ENCODE measurements at places on chromosomes 7 and 10. TPM values are rescaled to one million over a fixed set of nuclear protein-coding genes. Genes with fewer than 3 reads are reported as not detected.

KCP gene
- 0.95 TPM for total RNA-seq

HEPACAM2 gene
- not detected for total RNA-seq

VAX1 gene
- total RNA-seq: not detected

ZNF117 gene
- 5.2 TPM for total RNA-seq

MYO3A gene
- total RNA-seq: not detected

GPR26 gene
- total RNA-seq: not detected

RPS24 gene
- 887 TPM for total RNA-seq

NPY gene
- total RNA-seq: not detected

DNA sequence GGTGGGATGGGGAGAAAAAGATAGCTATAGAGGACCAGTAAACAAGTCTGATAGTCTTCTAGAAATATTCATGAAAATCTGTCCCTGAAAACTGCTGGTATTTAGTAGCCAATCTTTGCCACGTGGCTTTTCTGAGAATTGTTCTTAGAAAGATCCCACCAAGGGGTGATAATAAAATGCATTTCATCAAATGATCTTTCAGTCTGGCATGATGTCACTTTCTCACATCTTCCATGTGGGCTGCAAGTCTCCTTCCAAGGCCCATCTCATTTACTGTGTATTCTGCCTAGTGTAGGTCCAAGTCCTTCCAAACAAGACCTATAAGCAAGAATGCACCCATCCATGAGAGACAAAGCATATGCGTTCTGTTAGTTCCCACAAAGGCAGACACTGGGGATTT, 226.0 kb downstream of the CHCHD3 start:
- DNase-seq: no peak

DNA sequence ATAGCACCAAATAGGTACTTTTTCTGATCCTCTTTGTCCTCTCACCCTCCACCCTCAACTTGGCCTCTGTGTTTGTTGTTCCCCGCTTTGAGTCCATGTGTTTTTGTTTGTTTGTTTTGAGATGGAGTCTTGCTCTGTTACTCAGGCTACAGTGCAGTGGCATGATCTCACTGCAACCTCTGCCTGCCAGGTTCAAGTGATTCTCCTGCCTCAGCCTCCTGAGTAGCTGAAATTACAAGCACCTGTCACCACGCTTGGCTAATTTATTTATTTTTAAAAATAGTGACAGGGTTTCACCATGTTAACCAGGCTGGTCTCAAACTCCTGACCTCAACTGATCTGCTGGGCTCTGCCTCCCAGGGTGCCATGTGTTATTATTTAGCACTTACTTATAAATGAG, 5.3 kb downstream of the ZNF273 start:
- DNase-seq: no peak

DNA sequence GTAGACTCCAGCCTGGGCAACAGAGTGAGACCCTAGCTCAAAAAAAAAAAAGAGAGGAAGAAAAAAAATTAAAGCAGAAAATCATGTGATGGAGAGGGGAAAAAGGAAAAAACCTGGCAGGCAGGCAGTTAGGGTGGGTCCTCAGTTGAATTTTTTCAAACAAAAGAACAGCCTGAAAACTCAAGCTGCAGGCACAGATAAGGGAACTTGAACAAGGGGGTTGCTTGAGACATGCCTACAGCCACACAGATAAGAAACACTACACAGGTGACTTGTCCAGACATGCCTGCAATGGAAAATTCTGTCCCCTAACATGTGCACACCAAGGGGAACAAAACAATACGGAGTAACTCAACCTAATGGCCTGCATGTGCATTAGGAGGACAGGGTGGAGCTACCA, 19.2 kb downstream of the VIM start:
- DNase-seq: no peak

GRCh38 chr7:26157520-26158105, 5.6 kb downstream of the NFE2L3 start:
- no peak for DNase-seq

- DNase-seq: no peak
Observed at GRCh38 chr7:138871065-138871813, 73.2 kb upstream of the ATP6V0A4 start.

GRCh38 chr10:24279166-24279565, 70.2 kb downstream of the KIAA1217 start:
- no peak for DNase-seq

DNA sequence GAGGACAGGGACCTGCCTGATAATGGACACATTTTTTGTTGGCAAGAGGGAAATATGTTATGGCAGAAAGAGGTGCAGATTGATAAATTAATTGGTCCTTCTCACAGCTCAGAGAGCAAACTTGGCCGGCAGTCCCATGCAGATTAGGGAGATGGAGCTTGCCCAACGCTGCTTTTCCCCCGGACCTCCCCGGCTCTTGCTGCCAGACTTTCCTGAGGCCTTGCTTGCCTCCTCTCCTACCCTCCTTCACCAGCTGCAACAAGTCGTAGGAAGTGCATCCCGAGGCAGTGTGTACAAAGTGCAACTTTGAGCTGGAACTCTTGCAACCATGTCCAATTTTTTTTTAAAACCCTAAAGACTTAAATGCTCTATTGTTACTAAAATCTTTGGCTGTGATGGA, 215.5 kb downstream of the LRMDA start:
- DNase-seq: no peak

GRCh38 chr10:49644035-49644646, 30.3 kb downstream of the CHAT start:
- DNase-seq: no peak

- DNase-seq: no peak
Observed at GRCh38 chr7:108515013-108515412, 10.9 kb downstream of the PNPLA8 start.

DNA sequence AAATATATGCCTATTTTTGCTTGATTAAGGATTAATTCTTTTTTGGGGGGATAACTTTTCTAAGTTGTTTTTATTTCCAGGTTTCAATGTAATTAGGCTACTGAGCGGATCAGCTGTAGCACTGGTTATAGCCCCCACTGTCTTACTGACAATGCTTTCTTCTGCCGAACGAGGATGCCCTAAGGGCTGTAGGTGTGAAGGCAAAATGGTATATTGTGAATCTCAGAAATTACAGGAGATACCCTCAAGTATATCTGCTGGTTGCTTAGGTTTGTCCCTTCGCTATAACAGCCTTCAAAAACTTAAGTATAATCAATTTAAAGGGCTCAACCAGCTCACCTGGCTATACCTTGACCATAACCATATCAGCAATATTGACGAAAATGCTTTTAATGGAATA, 1.0 kb downstream of the LRRTM3 start:
- DNase-seq: no peak

DNA sequence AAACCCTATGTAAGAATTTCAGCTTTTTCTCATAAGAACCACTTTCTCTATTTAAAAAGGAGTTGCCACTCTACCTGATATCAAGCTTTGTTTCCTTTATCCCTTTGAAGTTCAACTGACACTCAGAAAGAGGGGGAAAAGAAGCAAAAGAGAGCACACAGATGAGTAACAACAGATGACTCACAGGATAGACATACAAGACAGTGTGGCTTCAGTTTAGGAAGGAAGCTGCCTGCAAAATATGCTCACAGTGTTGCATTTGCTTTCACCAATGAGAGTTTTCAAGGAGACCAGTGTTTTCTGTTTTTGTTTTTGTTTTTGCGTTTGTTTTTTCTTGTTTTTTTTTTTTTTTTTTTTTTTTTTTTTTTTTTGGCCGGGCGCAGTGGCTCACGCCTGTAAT, 1181.6 kb downstream of the DNAJB9 start:
- no peak for DNase-seq

- no peak for DNase-seq
Observed at GRCh38 chr10:92395271-92395670, 104.3 kb downstream of the MARCHF5 start.

DNA sequence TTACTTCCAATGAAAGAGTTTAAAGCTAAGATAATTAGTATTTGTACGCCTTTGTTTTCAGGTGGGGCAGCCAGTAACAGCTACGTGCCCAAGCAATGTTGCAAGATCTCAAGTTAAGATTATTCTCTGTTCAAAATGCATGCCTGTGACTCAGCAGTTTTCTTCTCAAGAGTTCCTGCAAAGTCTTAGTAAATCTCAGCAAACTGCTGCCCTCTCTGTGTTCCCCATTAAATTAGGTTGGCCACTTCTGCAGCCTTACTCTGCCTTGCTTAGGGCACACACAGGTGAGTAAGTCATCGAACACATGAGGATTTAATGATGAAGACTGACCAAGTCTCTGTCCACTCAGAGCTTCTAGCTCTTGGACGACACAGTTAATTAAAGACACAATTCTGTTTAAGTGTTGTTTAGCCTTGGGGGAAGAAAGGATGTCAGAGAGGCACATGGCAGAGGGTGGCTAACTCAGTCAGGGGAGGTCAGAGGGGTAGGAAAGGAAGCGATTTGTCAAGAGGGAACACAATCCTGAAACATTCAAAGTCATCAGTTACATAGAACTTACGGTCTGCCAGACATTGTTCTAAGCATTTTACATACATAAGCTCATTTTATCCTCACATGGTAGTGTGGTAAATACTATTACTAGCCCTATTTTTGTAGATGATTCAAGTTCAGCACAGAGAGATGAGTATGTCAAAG, 20.2 kb upstream of the SLC35G1 start:
- no peak for DNase-seq

GRCh38 chr7:131431756-131432155, 104.1 kb downstream of the MKLN1 start:
- DNase-seq: no peak

GRCh38 chr10:90319188-90319914, 538.5 kb downstream of the HTR7 start:
- no peak for DNase-seq

DNA sequence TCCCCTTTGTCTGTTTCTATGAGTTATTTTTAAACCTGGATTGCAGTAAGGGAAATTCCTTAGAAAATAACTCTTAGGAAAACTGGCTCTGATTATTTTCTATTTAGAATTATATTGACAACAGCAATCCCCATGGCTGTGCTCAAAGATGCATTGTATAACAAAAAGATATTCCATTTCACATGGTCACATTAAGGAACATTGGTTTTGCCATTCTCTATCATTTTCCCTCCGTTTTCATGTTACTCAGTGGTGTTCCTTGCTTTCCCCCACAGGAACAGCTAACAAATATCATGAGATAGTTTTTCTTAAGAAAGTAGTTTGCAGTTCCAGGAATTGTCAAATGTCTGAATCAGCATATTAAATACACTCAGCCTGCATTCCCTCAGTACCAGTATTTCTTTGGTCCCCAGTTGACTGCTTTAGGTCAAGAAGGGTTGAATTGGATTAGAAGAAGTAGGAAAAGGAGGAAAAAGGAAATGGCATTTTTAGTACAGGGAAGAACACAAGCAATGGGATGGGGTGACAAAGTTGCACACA, 436.7 kb downstream of the TNS3 start:
- DNase-seq: no peak

DNA sequence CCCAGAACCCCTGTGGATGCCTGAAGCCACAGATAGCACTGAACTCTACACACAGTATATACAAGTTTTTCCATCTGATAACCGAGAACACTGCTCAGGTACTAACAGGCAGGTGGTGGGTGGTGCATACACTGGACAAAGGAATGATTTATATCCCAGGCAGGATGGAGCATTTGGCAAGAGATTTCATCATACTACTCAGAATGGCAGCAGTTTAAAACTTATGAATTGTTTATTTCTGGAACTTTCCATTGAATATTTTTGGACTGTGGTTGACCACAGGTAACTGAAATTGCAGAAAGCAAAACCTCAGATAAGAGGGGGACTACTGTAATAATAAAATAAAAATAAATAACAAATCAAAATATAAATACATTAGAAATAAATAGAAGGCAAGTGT, 10.9 kb upstream of the KCNMA1 start:
- no peak for DNase-seq

- DNase-seq: no peak
Observed at GRCh38 chr10:9786576-9786975, 1231.1 kb upstream of the CELF2 start.

- peak; percentile 83 for DNase-seq
Observed at GRCh38 chr7:107725138-107725740, 18.7 kb upstream of the CBLL1 start.

DNA sequence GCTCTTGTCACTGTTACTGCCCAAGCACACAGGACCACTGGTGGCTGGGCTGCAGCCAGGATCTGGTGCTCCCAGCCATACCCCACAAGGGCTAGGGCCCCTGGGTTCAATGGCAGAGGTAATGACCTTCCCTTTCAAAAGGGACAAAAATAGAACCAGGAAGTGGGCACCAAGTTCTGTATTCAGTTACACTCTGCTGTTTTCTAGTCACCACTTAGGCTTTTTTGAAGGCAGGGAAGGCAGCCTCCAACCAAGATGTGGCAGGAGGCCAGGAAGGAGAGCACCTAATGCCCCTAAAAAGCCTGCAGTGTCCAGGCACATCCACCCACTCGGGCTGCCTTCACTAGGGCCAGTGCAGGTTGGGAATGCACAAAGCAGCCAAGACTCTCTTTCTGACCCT, 47.8 kb downstream of the NOD1 start:
- DNase-seq: no peak

DNA sequence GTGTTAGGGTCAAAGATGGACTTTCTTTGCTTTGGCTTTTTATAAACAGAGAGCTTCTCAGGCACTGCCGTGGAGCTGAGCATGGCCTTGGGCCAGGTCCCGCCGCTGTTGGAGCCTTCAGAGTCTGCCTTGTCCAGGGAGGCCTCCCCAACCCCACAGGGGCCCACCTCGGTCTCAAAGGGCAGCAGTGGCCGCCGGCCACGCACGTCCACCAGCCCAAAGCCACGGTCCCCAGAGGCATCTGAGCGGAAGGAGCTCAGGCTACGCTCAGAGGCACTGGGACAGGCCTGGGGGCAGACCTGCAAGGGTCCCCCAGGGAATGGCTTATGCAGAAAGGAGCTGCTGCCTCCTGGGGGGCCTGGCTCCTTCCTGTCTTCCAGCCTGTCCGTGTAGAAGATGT, 105.0 kb downstream of the DLG5 start:
- DNase-seq: no peak

DNA sequence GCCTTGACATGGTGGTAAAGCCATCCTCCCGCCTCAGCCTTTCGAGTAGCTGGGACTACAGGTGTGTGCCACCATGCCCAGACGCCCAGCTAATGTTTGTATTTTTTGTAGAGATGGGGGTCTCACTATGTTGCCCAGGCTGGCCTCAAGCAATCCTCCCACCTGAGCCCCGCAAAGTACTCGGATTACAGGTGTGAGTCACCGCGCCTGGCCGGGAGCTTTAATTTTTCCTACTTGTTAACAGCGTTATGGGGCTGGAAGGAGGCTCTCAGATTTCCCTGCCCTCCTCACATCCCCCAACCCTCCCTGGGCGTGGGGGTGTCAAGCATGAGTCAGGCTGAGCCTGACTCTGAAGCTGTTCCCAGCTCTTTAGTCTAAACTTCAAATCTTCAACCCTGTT, 8.3 kb downstream of the ALKBH4 start:
- DNase-seq: no peak

DNA sequence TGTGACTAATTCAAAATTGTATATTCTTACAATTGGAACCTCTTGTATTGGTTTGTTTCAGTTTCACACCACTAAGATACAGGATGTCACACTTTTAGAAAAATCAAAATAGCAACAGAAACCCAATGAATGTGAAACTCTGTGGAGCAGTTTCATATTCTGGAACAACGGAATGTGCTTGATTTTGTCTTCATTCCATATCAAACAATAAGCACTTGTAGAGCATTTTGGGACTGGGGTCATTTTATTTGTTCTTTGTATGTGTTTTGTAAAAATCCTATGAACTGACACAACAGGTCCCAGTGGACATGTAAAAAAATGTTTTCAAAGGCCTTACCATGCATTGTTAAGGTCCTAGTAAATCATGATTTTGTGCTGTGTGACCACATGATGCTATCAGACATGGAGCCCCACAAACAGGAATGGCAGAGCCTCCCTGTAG, 123.1 kb downstream of the DKK1 start:
- DNase-seq: no peak

GRCh38 chr10:74190494-74190893, 39.5 kb downstream of the ADK start:
- DNase-seq: no peak
